ENCODE measurements at places on chromosomes 7 and 10. TPM values are rescaled to one million over a fixed set of nuclear protein-coding genes. Genes with fewer than 3 reads are reported as not detected.

- no peak for DNase-seq
These were observed 10.3 kb downstream of the TECPR1 start for GRCh38 chr7:98241674-98242241.

Gene RGS10
- 234 TPM for total RNA-seq

- no peak for DNase-seq
These were observed 52.2 kb upstream of the SMIM30 start for GRCh38 chr7:113170591-113170990.

- no peak for DNase-seq
These were observed 186.5 kb upstream of the BET1 start for GRCh38 chr7:94190599-94191061.

DNA sequence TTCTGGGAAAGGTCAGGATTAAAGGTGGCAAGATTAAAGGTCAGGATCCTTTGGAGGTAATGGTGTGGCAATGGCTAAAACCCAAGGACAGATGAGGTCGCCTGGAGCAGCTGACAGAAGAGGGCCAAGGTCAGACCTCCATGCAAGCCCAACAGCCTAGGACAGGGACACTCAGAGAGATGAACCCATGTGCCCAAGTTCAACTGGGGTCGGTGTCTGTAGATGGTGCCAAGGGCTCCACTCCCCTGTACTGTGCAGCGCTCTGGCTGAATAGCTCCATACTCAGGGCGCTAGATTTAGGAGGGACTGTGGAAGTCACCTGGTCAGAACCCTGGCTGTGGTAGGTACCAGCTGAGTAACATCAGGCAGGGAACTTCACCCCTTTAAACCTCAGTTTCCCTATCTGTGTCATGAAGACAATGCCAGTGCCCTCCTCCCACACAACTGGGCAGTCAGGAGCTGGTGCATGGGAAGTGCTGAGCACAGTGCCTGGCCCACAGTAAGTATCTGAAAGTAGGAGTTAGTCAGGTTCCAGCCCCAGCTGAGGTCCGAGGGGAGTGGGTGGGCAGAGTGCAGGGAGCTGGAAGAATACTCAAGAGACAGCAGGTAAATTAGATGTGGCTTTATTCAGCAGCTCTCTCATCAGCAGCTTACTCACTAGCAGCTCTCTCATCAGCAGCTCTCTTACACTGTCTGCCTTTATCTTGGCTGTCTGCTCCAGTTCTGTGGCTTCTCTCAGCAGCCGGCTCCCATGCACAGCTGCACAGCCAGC lies 327.1 kb downstream of the GLRX3 start:
- no peak for DNase-seq

Gene RET
- total RNA-seq: 0.36 TPM

Gene IFRD1
- 47.3 TPM for total RNA-seq

Gene C10orf62
- total RNA-seq: not detected

GRCh38 chr10:108735380-108735779 lies 1187.9 kb downstream of the XPNPEP1 start:
- DNase-seq: no peak

DNA sequence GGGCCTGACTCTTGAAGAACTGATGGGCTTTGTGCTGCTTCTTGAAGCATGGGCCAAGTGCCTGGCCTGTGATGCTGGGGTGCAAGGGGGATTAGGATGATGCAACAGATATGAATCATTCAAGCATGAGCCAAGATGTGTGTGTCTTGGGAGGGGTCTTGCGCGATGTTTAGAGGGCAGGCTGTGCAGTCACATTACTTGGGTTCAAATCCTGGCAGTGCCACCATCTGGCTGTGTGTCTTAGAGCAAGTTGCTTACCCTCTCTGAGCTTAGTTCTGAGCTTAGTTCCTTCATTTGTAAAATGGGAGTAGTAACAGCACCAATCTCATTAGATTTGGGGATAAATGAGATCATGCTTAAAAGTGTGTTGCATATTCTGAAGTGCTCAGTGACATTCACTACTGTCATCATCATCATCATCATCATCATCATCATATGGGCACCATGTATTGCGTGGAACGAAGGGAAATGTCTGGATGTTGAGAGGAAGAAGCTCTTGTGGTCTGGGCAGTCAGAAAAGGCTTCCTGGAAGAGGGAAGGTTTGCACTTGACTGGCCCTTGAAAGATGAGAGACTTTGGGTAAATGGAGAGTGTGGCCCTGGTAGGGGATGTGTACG lies 9.3 kb downstream of the UNC5B start:
- DNase-seq: no peak

DNA sequence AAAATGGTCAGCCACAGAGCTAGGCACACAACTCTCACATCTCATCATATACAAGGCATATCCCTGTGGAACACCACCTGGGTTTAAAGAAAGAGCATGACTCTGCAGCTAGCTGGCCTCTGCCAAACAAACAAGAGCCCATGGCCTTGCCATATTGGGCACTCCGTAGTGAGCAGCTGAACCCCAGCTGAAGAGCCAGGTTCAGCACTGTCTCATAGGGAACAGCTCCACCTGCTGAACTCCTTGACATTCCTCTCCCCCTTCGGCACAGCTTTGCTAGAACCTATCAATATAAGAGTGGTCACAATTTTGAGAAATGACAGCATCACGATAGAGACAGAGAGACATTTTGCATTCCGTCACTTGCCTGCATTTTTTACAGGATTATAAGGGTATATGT lies 20.0 kb downstream of the SORCS1 start:
- no peak for DNase-seq

DNA sequence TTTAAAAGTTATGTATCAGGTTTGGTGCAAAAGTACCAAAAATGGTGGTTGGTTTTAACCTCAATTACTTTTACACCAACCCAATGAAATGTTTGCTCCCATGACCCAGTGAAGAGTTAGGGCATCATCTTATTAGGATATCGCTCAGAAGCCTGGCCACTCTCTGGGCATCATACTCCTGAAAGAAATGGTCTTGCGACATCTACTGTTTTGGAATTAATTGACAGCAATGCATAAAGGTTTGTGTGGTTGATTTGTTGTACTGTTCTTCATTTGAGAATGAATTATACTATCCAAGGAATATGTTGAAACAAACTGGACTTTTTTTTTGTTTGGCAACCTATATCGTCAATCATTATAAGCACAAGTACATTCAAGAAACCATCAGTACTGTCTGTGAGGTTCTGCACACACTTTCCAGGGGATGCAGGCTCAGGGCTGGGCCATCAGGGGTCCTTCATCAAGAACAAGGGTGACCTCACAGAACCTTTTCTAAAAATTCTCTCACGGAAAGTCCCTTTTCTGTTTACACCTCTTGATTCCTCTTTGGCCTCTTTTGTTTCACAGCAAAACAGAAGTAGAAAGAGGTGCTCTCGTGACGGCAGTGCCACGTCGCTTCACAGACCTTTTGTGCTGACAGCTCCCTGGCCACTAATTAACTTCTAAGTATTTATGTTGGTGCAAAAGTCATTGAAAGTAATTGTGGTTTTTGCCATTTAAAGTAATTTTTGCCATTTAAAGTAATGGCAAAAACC lies 117.2 kb upstream of the KLF6 start:
- no peak for DNase-seq

GRCh38 chr10:63673246-63673645 lies 152.0 kb downstream of the REEP3 start:
- DNase-seq: no peak

DNA sequence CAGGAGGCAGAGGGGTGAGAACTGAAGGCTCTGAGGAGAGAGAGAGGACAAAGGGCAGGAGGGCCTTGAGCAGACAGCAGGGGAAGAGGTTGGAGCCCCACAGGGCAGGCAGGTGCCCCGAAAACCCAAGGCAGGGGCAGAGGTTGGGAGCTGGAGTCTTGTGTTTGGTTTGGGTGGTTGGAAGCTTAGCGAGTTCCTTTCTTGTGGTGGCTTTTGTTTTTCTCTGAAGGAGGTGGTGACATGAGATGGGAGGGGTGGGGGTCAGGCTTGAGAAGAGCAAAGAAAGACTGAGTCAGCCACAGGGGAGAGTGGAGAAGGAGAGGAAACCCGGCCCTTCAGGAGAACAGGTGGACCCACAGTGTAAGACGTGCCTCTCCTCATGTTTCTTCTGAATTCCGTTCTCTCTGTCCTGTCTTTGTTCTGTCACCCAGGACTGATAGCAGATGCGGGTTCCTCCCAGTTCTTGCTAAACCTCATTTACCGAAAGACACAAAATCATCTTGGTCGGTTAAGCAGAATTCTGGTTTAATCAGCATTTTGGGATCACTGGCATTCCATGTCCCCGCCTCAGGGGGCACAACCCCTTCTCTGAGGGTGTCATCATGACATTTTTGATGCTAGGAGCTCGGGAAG lies 95.3 kb downstream of the INSYN2A start:
- no peak for DNase-seq

DNA sequence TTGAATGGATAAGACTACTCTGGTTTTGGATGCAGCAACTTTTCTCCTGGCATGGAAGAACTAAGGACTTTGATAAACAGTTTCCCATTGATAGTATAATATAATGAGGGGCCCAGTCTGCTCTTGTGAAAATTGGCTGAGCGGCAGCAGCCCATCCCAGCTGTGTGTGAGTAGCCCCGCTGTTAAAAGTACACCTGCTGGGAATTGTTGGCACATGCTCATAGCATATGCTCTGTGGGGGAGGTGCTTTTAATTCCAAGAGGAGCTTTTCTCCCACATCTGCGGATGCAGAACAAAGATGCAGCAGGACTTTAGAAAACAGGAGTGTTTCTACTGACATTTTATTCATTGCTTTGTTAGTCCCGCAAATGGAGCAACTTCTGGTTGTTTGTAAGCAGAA lies 19.0 kb downstream of the SRI start:
- no peak for DNase-seq

- DNase-seq: no peak
These were observed 48.3 kb downstream of the PDGFA start for GRCh38 chr7:471191-471865.

DNA sequence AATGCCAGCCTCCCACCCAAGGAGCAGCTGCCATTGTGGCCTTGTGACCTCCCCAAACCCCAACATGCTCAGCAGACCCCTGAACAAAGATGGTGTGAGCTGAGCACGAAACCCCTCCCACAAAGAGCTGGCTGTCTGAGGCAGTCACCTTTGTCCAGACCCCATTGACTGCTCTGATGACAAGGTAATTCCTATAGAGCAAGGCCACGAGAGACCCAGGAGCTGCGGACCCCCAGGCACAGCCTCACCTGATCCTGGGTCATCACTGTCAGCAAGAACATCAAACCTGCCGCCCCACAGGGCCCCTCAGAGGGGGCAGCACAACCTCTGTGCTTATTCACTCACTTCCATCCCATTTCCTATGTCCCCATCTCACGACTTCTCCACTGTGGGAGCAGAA lies 102.6 kb downstream of the CPXM2 start:
- no peak for DNase-seq

Gene IGF2BP3
- total RNA-seq: 0.29 TPM

GRCh38 chr7:76216381-76217082 lies 14.8 kb downstream of the SRRM3 start:
- DNase-seq: no peak

Gene EPDR1
- total RNA-seq: 1.3 TPM

- DNase-seq: no peak
These were observed 72.3 kb upstream of the SP8 start for GRCh38 chr7:20858951-20859350.

DNA sequence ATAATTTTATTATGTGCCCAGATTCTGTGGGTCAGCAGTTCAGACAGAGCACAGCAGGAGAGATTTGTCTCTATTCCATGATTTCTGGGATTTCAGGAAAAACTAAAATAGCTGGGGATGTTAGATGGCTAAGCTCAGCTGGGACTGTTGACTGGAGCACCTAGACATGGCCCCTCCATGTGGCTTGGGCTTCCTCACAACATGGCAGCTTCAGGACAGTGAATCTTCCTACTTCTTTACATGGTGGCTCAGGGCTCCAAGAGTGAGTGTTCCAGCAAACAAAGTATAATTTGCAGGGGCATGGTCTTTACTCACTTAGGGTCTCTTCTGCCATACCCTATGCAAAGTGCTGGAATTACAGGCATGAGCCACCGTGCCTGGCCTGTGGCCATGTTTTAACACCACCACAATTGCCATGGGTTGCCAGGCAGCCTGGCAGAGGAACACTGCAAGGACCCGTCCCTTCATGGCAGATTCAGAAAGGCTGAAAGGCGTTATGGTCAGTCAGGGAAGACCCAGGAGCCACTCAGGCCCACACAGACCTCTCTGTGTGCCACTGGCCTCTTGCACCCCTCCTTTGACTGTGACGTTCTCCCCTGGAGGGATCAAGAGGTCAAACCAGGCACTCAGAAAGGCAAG lies 50.8 kb upstream of the ZMIZ1 start:
- DNase-seq: no peak

DNA sequence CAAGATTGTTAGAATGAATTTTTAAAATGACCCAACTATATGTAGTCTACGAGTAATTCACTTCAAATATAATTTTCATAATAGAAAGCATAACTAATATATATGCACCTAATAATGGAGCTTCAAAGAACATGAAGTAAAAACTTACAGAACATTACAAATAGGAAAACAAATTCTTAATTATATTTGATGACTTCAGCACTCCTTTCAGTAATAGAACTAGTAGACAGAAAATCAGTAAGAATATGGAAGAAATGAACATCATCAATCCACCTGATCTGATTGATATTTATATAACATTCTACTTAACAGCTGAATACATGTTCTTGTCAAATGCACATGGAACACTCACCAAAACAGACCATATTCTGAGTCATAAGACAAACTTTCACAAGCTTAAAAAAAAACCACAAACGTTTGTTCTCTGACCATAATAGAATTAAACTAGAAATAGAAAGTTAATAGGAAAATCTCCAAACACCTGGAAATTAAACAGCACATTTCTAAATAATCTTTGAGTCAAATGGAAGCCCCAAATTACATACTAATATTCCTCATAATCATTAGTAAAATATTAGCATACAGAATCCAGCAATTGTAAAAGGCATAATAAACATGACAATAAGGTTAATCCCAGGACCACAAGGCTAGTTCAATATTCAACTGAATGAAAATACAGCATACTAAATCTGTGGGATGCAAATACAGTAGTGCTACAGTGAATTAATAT lies 48.0 kb downstream of the BRAF start:
- no peak for DNase-seq

- DNase-seq: no peak
These were observed 120.6 kb downstream of the LRRC4 start for GRCh38 chr7:127910670-127911069.

DNA sequence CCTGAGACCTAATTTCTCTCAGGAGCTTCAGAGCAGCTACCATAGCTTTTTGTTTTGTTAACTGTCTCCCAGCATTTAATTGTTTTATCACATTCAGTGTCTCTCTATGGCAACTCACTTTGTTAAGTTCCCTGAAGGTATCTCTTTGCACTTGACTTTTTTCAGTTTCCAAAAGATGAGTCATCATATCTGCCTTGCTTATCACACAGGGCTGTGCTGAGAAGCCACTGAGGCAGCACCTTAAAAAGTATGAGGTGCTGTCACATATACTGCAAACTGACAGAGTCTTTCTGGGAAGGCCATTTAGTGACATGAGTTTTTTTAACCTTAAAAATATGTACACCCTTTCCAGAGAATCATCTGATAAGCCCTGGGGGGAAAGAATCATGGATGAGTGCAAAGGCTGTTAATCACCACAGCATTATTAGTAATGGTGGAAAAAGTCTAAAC lies 56.8 kb downstream of the PPP1R3C start:
- no peak for DNase-seq

Measured in activated naive CD4-positive, alpha-beta T cell treated with anti-CD3 and anti-CD28 coated beads for 36 hours (primary cell).